ENCODE measurements at places on chromosomes 3 and 15. TPM values are rescaled to one million over a fixed set of nuclear protein-coding genes. Genes with fewer than 3 reads are reported as not detected.

ITIH1 gene
- not detected for total RNA-seq

CRABP1 gene
- 11.5 TPM for total RNA-seq

IL16 gene
- total RNA-seq = 11.1 TPM

RASL12 gene
- total RNA-seq = 20.6 TPM

- no peaks in the 10 kb centered on the region for H3K36me3 ChIP-seq
- no peaks in the 10 kb centered on the region for H3K27me3 ChIP-seq
- no peak overlapping the region for H3K4me3 ChIP-seq
- DNase-seq = no peak
- no peak overlapping the region for H3K27ac ChIP-seq
Measured at GRCh38 chr15:76967067-76967466, 27.9 kb upstream of the PSTPIP1 start.

DNA sequence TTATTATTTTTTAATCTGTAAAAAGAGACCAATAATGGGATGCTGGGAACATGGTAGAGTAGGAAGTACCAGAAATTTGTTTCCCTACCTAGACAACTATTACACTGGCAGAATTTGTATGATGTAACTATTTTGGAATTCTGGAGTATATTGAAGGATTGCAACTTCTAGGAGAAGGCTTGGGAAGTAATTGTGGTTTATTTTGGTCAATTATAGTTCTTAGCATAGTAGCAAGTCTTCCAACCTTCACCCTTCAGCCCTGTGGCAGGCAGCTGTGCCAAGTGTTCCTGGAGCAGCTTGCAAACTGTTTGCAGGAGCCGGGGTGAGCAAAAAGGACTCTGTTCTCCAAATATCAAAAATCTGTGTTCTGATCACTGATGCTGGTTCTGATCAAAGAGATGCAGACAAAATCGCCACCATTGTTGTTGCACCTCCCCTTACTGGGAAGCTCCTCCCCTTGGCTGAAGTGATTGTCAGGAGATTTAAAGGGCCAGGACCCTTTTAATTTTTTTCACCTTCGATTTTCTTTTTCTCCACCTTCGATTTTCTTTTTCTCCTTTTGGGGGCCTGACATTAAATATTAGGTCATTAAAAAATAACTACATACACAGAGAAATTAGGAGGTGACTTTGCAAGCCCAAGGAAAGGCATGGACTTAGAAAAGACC is 363.3 kb downstream of the SLC9A9 start:
- no peak for DNase-seq
- no peak overlapping the region for H3K27ac ChIP-seq
- H3K4me3 ChIP-seq = no peak overlapping the region
- no peaks in the 10 kb centered on the region for H3K36me3 ChIP-seq
- H3K4me1 ChIP-seq = no peaks in the 10 kb centered on the region

GRCh38 chr3:46882377-46883053 is 5.0 kb downstream of the PTH1R start:
- H3K36me3 ChIP-seq = no peaks in the 10 kb centered on the region
- DNase-seq = no peak
- H3K27me3 ChIP-seq = peaks cover 20% of the 10 kb centered on the region
- peak overlapping the region; percentile 55 for H3K27ac ChIP-seq

GRCh38 chr3:183318877-183319276 is 65.8 kb downstream of the B3GNT5 start:
- H3K36me3 ChIP-seq = no peaks in the 10 kb centered on the region
- no peak overlapping the region for H3K27ac ChIP-seq
- H3K4me3 ChIP-seq = no peak overlapping the region
- H3K27me3 ChIP-seq = no peaks in the 10 kb centered on the region

DNA sequence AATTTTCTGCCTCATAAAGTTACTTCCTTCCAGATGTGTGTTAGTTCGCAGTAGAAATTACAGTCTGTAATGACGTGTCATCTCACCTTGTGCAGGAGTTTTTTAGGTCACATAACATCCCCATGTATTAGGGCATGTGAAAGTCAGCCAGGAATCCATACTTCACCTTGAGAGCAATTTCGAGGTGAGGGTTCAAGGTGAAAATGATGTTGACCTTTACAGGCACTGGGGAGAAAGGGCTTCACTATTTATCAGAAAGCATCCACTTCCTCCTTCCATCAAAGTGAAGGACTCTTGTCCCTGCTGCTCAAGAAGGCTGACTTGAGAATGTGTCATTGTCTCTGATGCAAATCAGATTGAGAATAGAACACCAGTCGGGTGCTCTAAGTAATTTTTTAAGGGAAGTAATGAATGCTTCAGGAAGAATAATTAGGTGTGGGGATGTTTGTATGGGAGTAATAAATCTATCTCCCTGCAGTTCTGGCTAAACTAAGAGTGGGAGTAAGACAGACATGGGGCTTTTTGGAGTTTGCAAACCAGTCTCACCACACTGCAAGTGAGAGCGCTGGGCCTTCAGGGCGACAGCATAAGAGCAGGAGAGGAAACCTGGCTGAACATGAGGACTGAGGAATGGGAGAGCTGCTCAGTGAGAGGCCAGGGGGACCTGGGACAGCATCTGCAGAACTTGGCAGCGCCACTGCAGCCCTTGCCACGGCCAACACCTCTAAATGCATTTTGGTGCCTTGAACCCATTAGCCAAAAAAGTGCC is 85.9 kb upstream of the IL12A start:
- no peaks in the 10 kb centered on the region for H3K36me3 ChIP-seq
- no peaks in the 10 kb centered on the region for H3K4me1 ChIP-seq
- DNase-seq = no peak
- no peak overlapping the region for H3K4me3 ChIP-seq

DNA sequence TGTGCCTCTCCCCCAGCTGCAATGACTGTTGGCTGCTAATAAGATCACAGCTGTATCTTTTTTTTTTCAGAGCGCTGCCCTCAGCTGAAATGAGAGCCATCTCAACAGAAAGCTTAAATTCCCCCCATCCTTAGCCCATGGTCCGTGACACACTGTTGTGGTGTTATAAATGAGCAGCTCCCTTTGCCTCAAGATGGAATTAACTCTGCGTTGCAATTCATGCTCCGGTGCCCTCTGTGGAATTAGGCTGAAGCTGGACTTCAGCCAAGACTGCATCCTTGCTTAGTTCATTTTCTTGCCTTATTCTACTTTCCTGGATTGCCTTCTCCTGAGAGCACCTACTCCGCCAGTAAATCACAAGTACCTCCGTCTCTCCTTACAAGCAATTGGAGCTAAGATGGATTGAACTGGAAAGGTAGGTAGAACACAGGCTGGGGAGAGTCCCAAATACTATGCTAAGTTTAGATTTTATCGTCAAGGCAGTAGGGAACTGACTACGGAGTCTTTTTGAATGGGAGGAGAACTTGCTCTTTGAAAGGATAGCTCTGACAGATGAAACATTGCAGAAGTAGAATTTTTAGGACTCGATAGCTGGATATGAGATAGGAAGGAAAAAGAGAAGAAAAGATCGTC is 39.0 kb upstream of the THRB start:
- H3K4me1 ChIP-seq = no peaks in the 10 kb centered on the region
- H3K27ac ChIP-seq = no peak overlapping the region
- H3K36me3 ChIP-seq = no peaks in the 10 kb centered on the region
- DNase-seq = no peak
- no peak overlapping the region for H3K4me3 ChIP-seq
- no peaks in the 10 kb centered on the region for H3K27me3 ChIP-seq

- H3K4me3 ChIP-seq = no peak overlapping the region
- H3K36me3 ChIP-seq = no peaks in the 10 kb centered on the region
- DNase-seq = no peak
- no peaks in the 10 kb centered on the region for H3K27me3 ChIP-seq
Measured at GRCh38 chr3:179853176-179853575, 183.6 kb downstream of the PEX5L start.

GRCh38 chr3:87503900-87504498 is 227.6 kb upstream of the POU1F1 start:
- H3K27ac ChIP-seq = no peak overlapping the region
- no peaks in the 10 kb centered on the region for H3K36me3 ChIP-seq
- no peaks in the 10 kb centered on the region for H3K4me1 ChIP-seq
- H3K4me3 ChIP-seq = no peak overlapping the region

DNA sequence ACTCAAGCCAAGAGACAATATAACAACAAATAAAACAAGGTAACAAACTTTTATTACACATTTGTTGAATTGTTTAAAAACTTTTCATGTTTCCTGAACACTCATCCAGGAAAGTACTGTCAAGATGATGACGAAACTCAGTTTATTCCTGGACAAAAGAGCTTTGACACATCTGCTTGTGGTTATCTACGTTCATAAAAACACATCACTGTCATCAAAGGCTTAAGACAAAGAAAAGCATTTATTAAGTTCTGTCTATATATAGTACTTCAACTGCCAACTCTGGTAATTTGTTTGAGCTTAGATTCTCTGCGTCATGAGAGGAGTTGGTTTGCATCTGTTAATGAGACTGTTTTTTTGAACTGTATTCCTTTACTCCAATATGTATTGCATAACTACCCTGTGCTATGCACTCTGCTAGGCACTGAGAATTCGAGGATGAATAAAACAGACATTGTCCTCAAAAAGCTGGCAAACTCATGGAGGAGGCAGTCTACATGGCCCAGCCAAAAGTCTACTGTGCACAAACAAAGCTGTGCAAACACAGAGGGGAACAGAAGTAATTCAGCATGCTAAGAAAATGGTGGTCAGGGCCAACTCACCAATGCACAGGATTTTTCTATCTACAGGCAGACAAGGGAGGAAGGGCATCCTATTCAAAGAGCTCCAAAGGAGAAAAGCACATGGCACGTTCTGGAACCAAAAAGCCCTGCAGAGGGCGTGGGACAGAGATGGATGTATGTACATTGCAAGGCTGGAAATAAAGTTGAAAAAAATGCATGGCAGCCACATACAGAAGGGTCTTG is 21.5 kb downstream of the PLD1 start:
- H3K27me3 ChIP-seq = no peaks in the 10 kb centered on the region
- DNase-seq = no peak
- no peaks in the 10 kb centered on the region for H3K4me1 ChIP-seq
- H3K36me3 ChIP-seq = no peaks in the 10 kb centered on the region

DNA sequence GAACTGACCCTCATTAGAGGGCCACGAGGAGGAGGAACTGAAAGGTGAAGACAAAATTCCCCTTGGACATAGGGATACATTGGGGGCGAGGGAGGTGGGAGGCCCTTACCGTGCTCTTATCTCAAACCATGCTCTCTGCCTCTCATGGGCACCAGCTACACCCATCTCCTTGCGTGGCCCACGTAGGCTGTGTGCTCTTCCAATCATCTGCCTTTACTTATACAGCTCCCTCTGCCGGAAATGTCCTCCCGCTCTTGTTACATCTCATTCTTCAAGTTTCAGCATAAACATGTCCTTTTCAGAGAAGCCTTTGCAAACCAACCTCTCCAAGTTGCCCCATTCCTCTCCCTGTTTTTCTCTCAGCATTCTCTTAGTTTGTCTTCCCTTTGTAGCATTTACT is 307.8 kb upstream of the PROK2 start:
- H3K36me3 ChIP-seq = no peaks in the 10 kb centered on the region
- H3K4me1 ChIP-seq = no peaks in the 10 kb centered on the region
- H3K27ac ChIP-seq = no peak overlapping the region

GRCh38 chr3:125120379-125121122 is 64.8 kb upstream of the HEG1 start:
- DNase-seq = no peak
- peak overlapping the region; percentile 45 for H3K27ac ChIP-seq
- peaks cover 8% of the 10 kb centered on the region for H3K4me1 ChIP-seq
- H3K27me3 ChIP-seq = no peaks in the 10 kb centered on the region
- peak overlapping the region; percentile 59 for H3K4me3 ChIP-seq

GRCh38 chr3:52230461-52230860 is 5.0 kb upstream of the TLR9 start:
- peaks cover 6% of the 10 kb centered on the region for H3K36me3 ChIP-seq
- no peak overlapping the region for H3K27ac ChIP-seq
- H3K27me3 ChIP-seq = no peaks in the 10 kb centered on the region
- DNase-seq = no peak
- no peaks in the 10 kb centered on the region for H3K4me1 ChIP-seq
- no peak overlapping the region for H3K4me3 ChIP-seq

DNA sequence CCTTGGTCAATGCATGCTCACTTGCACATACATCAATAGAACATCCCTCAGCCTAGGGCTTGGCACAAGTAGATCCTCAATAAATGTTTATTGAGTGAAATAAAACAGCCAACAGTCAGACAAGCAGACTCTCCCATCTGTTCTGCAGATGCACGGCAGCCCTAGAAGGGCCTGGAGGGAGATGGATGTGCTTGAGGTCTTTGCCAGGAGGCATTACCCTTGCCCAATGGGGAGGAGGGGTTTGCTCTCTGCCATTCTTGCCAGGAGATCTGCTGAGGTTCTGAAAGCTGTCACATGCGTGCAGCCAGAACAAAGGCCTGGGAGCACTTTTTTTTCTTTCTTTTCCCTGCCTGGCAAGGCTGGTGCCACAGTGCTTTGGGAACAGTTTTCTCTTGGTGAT is 349.3 kb upstream of the THRB start:
- H3K36me3 ChIP-seq = no peaks in the 10 kb centered on the region
- no peak for DNase-seq
- H3K27me3 ChIP-seq = no peaks in the 10 kb centered on the region
- H3K4me1 ChIP-seq = no peaks in the 10 kb centered on the region

DNA sequence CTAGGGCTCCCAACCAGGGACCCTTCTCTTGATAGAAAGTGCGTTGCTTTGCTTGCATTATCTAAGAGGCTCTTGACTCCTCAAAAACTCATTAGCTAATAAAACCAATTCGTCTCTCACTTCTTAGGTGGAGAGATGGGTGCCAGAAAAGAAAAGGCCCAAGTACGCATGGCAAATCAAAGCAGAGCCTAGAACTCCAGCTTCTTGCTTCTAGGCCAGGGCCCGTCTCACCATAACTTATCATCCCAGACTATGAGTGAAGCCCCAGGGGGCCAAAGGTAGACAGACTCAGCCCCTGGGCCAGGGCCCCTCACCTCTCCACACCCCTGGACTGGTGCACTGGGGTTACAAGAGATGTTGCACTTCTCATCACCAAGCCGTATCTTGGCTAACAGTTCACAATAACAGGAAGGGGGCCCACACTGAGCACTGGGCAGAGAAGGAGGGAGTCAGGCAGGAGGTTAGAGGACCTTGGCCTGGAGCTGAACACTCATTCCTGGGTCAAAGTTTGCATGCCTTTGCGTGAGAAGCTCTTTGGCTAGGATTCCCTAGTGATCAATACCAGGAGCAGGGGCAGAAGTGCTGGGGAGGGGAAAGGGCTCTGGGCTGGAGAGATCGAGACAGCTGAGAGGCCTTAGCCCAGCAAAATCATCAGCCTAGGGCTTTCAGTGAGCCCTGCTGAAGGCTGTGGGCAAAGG is 5.4 kb upstream of the CYP1A1 start:
- H3K36me3 ChIP-seq = no peaks in the 10 kb centered on the region
- no peak overlapping the region for H3K4me3 ChIP-seq
- H3K27ac ChIP-seq = no peak overlapping the region

DNA sequence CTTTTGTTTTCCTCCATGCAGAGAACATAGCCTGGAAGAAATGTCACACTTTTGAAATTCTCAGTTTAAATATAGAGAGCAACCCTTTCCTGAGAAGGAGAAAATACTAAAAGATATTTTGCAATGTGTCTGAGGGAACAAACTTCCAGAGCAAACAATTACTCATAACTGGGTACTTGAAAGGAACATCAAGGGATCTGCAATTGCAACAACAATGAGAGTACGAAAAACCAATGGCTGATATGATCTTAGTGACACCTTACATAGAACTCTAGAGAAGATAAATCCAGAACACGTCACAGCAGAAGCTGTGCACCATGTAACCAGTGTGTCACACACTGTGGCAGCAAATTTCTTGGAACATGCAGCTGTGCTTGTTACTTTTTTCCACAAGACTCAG is 14.6 kb upstream of the ARPP21 start:
- no peaks in the 10 kb centered on the region for H3K36me3 ChIP-seq
- no peaks in the 10 kb centered on the region for H3K4me1 ChIP-seq
- no peak overlapping the region for H3K4me3 ChIP-seq
- DNase-seq = no peak
- peaks cover 4% of the 10 kb centered on the region for H3K27me3 ChIP-seq
- H3K27ac ChIP-seq = no peak overlapping the region

- H3K27me3 ChIP-seq = no peaks in the 10 kb centered on the region
- H3K4me1 ChIP-seq = no peaks in the 10 kb centered on the region
- no peak overlapping the region for H3K4me3 ChIP-seq
- no peak for DNase-seq
Measured at GRCh38 chr3:29168696-29169095, 112.2 kb upstream of the RBMS3 start.
